ENCODE measurements at places on chromosomes 4 and X.

- DNase-seq: no peak
Measured at GRCh38 chr4:96677499-96677898, 837.6 kb downstream of the PDHA2 start.

DNA sequence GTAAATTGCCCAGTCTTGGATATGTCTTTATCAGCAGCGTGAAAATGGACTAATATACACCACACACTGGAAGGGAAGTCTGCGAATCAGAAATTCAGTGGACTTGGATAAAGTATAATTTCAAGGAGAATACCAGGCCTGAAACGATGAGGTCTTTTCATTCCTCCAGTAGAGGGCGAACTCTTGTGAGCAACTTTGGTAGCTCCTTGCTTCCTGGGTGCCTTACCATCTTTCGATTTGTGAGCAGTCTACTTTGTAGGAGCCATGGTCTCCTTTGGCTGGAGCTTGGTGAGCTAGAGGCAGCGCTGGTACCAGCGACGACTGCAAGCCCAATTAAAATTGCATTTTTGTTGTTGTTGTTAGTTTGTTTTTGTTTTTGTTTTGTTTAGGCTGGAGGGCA, 791.9 kb downstream of the FAT4 start:
- no peak for DNase-seq

DNA sequence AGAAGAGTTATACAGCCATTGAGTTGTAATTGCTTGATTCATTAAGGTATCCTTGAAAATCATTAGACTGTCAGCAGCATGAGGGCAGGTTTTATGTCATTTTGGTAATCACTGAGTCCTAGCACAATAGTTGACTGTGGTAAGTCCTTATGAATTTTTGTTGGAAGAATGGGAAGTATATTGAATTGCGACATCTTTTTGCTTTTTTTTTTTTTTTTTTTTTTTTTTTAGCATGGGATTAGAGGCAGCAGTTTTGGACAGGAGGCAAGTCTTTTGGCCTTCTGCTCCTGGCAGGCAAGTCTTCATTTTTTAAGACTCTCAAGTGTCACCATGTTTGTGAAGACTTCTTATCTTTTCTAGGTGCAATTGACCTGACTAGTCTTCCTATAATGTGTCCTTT, 29.7 kb downstream of the PRRG1 start:
- DNase-seq: no peak

DNA sequence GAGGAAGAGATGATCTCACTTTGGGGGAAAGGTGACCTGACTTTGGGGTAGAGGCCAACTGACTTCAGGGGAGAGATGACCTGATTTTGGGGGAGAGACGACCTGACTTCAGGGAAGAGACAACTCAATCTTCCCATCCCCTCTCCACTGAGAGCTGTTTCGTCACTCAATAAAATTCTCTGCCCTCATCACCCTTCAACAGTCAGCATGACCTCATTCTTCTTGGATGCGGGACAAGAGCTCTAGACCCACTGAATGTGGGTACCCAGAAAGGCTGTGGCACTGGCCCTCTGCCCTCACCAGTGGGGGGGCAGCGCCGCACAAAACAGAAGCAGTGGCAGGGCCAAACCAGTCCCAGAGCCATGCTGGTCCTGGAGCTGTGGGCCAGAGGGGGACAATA, 34.6 kb downstream of the ATXN3L start:
- no peak for DNase-seq

- DNase-seq: no peak
Measured at GRCh38 chr4:93480452-93480851, 348.1 kb upstream of the ATOH1 start.

Data from activated T-cell treated with anti-CD3 and anti-CD28 coated beads, Interleukin-2, amount 50 U/mL, for 48 hours (primary cell).